ENCODE measurements at places on chromosomes 16 and 17. TPM values are rescaled to one million over a fixed set of nuclear protein-coding genes. Genes with fewer than 3 reads are reported as not detected.
A peak's percentile ranks its signal among the peaks of the same experiment; 100 is the strongest.

DNA sequence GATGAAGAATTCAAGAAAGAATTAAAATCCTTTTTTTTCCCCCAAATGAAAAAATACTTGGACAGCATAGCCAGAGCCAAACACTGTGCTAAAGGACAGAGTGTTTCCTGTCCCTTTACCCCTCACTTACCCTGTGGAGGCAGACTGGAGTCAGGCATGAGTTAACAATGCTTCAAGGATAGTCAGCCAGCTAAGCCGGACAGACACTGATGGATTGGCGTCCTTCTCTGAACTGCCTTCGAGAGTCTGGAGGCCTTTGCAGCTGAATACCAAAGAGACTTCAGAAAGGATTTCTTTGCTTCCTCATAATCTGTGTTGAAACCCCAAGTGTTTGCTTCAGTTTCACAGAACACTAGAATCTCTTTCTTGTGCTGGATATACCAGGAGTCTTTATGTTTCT lies 4.6 kb downstream of the METTL9 start:
- H3K27ac ChIP-seq = no peak overlapping the region
- H3K4me1 ChIP-seq = peaks cover 28% of the 10 kb centered on the region
- H3K36me3 ChIP-seq = no peaks in the 10 kb centered on the region
- no peak overlapping the region for H3K4me3 ChIP-seq

The SLC13A2 gene
- 1.8 TPM for total RNA-seq

The CAMTA2 gene
- 17.1 TPM for total RNA-seq

DNA sequence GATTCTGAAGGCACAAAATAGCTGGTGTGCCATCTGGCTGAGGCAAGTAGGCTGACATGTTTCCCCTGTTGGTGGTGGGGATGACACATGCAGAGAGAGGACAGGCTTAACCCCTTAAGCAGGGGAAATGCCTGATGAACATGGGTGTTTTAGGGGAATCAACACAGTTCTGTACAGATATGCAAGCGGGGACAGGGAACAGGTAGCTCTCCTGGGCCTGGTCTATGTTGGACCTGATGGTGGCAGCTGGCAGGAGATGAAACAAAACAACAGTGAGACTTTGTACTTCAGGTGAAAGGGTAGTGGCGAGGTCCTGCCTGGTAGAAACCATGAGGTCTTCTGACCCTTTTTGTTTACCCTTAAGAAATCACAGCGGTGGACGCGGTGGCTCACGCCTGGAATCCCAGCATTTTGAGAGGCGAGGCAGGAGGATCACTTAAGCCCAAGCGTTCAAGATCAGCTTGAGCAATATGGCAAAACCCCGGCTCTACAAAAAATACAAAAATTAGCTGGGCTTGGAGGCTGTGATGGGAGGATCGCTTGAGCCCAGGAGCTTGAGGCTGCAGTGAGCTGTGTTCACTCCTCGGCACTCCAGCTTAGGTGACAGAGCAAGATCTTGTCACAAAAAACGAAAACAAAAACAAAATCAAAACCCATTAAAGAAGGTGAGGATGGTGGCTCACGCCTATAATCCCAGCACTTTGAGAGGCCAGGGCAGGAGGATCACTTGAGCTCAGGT lies 10.5 kb downstream of the OR1F1 start:
- DNase-seq = no peak
- H3K27me3 ChIP-seq = no peaks in the 10 kb centered on the region
- H3K4me3 ChIP-seq = no peak overlapping the region
- no peaks in the 10 kb centered on the region for H3K36me3 ChIP-seq
- no peak overlapping the region for H3K27ac ChIP-seq

GRCh38 chr17:56160422-56160821 lies 7.1 kb downstream of the ANKFN1 start:
- no peaks in the 10 kb centered on the region for H3K36me3 ChIP-seq
- H3K4me1 ChIP-seq = no peaks in the 10 kb centered on the region
- H3K27me3 ChIP-seq = no peaks in the 10 kb centered on the region
- H3K4me3 ChIP-seq = no peak overlapping the region

GRCh38 chr16:9446471-9447194 lies 355.2 kb downstream of the HAPSTR1 start:
- DNase-seq = peak; percentile 20
- peak overlapping the region; percentile 35 for H3K27ac ChIP-seq
- no peaks in the 10 kb centered on the region for H3K27me3 ChIP-seq
- no peaks in the 10 kb centered on the region for H3K36me3 ChIP-seq
- H3K4me3 ChIP-seq = no peak overlapping the region

DNA sequence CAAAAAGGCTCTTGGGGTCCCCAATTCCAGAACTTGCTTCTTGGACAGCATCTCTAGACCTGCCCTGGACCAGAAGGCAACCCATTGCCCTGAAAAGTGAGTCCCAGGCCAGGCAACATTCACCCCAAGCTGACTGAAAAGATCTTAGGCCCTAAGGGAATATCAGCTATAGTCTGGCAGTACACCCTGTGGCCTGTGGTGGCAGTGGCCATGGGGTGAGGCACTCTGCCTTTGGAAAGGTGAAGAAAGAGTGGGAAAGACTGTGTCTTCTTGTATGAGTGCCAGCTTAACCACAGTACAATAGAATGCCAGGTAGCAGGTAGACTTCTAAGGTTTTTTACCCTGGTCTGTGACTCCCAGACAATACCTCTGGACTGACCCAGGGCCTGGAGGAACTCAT lies 564.5 kb downstream of the CDH8 start:
- no peaks in the 10 kb centered on the region for H3K36me3 ChIP-seq
- H3K27ac ChIP-seq = no peak overlapping the region
- no peak overlapping the region for H3K4me3 ChIP-seq
- DNase-seq = no peak
- H3K4me1 ChIP-seq = no peaks in the 10 kb centered on the region

- H3K27me3 ChIP-seq = no peaks in the 10 kb centered on the region
- DNase-seq = no peak
Observed at GRCh38 chr16:11384956-11385586, 39.8 kb downstream of the RMI2 start.

DNA sequence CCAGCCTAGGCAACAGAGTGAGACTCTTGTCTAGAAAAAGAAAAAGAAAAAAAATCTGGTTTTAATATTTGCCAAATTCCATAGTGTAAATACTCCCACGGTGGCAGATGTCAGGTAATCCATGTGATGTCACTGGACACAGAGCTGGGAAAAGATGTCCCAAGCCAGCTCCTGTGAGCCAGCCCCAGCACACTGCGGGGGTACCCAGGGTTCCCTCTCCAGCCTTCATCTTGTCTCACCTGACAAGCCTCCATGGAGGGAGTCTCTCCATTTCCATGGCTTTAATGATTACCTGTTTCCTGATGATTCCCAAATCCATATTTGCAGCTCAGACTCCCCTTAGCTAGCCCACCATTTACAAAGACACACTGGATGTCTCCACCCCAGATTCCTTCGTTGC lies 4.6 kb downstream of the CD300LB start:
- H3K27ac ChIP-seq = no peak overlapping the region
- no peak for DNase-seq
- H3K4me1 ChIP-seq = no peaks in the 10 kb centered on the region
- H3K36me3 ChIP-seq = no peaks in the 10 kb centered on the region
- no peak overlapping the region for H3K4me3 ChIP-seq

- H3K4me3 ChIP-seq = no peak overlapping the region
- DNase-seq = no peak
- no peaks in the 10 kb centered on the region for H3K27me3 ChIP-seq
- no peak overlapping the region for H3K27ac ChIP-seq
Observed at GRCh38 chr17:66734186-66734943, 100.6 kb upstream of the CACNG5 start.

DNA sequence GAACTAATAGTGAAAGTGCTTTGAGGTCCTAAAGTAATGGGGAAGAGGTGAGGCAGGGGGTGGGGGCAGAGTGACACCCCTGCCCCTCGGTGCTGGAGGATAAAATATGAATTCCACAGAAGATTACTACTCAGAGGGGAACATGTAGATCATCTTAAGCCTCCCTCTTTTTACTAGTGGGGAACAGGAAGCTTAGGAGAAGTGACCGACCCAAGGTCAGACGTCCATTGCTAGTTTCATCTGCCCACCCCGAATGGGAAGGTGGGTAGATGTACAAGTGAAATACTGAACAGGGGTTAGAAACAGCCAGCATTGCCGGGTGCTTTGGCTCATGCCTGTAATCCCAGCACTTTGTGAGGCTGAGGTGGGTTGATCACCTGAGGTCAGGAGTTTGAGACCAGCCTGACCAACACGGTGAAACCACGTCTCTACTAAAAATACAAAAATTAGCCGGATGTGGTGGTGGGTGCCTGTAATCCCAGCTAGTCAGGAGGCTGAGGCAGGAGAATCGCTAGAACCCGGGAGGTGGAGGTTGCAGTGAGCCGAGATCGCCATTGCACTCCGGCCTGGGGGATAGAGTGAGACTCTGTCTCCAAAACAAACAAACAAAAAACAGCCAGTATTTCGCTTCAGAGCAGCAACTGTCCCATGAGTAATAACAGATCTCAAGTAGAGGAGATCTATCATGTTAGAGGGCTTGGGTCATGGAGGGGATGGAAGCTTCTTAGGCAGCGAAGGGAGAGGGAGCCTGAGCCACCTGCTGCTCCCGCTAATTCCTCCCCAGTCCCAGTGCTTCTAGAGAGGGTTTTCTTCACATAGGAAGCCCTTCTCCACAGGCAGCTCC lies 1.2 kb upstream of the NR1D1 start:
- peak overlapping the region; percentile 98 for H3K27ac ChIP-seq
- H3K4me1 ChIP-seq = peaks cover 71% of the 10 kb centered on the region

DNA sequence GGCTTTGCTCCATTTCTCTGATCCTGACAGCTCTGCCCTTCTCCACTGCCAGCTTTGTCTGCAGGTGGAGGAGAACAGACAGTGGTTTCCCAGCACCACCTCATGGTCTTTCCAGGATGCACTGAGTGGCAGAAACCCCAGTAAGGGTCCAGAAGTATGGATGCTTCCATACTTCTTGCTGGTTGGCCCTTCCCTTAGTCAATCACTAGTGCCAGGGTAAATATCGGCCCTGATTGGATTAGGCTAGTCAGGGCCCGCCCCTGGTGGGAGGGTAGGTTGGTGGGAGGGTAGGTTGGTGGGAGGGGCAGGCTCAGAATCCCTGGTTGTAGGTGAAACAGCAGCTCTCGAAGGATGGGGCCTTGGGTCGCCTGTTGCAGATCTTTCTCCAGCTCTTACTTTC lies 10.2 kb downstream of the RNF213 start:
- no peaks in the 10 kb centered on the region for H3K36me3 ChIP-seq
- H3K27me3 ChIP-seq = no peaks in the 10 kb centered on the region
- H3K27ac ChIP-seq = no peak overlapping the region
- H3K4me3 ChIP-seq = no peak overlapping the region

DNA sequence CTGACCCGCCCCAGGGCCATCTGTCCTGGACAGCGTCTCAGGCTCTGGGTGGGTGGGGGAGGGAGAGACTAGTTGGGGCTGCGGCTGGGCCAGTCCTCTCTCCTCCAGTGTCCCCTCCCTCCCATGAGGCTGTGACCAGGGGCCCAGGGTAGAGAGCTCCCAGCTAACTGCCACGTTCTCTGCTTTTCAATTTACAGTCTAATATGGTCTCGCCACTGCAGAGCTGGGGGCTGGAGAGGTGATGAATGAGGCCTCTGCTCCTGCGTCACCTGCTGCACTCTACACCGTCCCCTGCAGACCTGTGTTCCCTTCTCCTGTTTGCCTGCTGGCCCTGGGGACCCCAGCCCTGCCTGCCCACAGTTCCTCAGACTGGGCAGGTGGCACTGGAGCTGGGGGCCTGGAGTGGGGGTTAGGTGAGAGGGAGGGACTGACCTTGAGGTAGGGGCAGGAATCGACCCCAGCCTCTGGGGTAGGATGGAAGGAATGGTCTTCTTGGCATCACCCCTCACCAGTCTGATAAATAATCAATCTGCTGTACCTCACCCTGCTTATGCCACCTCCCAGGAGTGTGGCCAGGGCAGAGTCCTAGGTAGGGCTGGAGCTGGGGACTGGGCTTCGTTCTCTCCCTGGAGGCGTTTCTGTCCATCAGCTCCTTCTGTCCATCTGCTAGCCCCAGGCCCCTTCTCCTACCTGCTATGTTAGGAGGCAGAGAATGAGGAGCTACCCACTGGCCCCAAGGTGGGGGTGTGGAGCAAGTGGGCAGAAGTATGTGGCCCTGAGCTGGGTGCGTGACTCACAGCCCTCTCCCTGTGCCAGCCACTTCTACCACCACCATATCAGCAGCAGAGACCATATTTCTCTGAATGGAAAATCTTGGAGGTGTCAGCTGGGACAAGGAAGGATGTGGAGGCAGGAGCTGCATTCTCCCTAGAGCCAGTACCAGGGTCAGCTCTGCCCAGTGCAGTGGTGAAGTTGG lies 12.9 kb downstream of the SEZ6 start:
- no peaks in the 10 kb centered on the region for H3K36me3 ChIP-seq
- no peak overlapping the region for H3K4me3 ChIP-seq
- H3K27ac ChIP-seq = no peak overlapping the region
- DNase-seq = no peak
- H3K27me3 ChIP-seq = no peaks in the 10 kb centered on the region

GRCh38 chr16:48035142-48035541 lies 120.7 kb downstream of the ABCC12 start:
- H3K4me1 ChIP-seq = no peaks in the 10 kb centered on the region
- no peaks in the 10 kb centered on the region for H3K27me3 ChIP-seq
- no peak for DNase-seq
- H3K36me3 ChIP-seq = no peaks in the 10 kb centered on the region
- H3K27ac ChIP-seq = no peak overlapping the region

- H3K4me3 ChIP-seq = no peak overlapping the region
- peaks cover 30% of the 10 kb centered on the region for H3K4me1 ChIP-seq
- H3K27me3 ChIP-seq = no peaks in the 10 kb centered on the region
- no peak overlapping the region for H3K27ac ChIP-seq
- H3K36me3 ChIP-seq = no peaks in the 10 kb centered on the region
Observed at GRCh38 chr17:61464130-61464842, 12.1 kb downstream of the TBX4 start.

The ASPA gene
- 0.66 TPM for total RNA-seq

DNA sequence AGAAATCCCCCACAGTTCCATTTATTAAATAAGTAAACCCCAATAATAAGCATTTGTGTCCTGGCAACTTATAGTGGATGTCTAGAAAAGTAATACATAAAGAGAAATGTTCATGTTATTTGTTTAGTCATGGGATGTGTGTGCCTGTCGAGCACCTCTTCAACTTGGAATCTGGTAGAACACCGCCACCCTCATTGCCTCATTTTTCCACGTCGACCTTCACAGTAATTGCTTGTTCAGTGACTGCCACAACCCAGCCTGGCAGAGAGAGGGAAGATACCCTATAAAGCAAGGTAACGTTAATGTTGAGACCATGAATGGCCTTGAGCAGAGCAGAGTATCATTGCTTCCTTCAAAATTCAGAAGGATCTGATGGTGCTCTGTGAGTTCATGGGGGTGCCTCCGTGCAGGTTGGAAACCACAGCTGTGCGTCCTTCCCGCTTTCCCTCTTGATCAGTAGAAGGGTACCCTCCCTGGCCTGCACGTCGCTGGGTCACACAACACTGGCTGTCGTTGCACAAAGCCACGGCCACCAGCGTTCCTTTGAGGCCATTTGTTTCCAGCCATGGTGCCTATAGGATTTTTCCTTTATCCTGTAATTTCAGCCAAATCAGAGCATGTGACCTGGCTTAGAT lies 3.7 kb upstream of the DNASE1 start:
- no peaks in the 10 kb centered on the region for H3K36me3 ChIP-seq
- DNase-seq = no peak

GRCh38 chr17:49104511-49105074 lies 28.0 kb upstream of the B4GALNT2 start:
- no peak overlapping the region for H3K4me3 ChIP-seq
- no peak overlapping the region for H3K27ac ChIP-seq
- peaks cover 49% of the 10 kb centered on the region for H3K4me1 ChIP-seq
- H3K27me3 ChIP-seq = no peaks in the 10 kb centered on the region
- DNase-seq = no peak
